ENCODE measurements at places on chromosomes 2 and 18.

DNA sequence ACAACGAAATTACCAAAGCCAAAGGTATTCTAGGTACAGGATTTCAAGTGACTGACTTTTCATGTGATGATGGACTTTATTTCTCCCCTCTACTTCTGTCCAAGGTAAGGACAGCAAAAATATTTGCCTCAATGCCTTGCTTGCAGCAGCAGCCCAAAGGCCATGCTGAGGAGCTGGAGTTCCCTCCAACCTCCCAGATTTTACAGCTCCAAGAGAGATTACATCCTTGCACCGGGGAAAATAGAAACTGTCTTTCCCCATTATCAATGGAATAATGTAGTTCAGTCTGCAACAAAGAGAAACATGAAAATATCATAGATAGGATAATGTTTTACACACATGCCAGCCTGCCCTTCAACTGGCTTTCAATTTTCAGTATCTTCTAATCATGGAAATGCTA lies 13.5 kb downstream of the HSPD1 start:
- DNase-seq = no peak

GRCh38 chr18:37476182-37476581 lies 89.4 kb downstream of the CELF4 start:
- DNase-seq = peak; percentile 6

DNA sequence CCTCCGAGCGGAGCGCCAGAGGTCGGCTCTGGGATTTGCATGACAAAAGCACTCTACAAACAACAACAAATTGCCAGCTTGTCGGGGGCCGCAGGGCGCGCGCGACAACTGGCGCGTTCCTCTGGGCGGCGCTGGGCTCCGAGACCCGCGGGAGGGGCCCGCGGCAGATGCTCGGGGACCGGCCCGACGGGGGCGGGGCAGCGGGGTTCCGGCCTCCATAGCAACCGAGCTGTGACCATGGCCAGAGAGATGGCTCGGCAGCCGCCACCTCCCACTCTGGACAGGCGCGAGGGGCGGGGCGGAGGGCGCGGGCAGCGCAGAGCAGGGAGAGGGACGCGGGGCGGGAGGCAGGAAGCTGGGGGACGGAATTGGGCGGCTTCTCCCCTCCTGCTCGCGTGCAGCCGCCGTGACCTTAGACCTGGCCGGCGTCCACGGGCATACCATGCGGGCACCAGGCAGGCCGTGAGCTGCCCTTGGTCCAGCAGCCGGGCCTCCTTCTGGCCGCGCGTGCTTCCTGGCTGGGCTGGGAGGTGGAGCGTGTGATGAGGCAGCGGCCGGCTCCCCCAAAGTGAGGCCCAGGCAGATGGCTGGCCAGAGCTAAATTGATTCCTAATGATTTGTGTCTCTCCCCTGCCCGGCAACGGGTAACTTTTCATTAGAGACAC lies 171.5 kb downstream of the CELF4 start:
- no peak for DNase-seq

GRCh38 chr2:177296040-177296439 lies 31.5 kb upstream of the NFE2L2 start:
- no peak for DNase-seq

GRCh38 chr2:176024083-176024482 lies 22.0 kb upstream of the LNPK start:
- no peak for DNase-seq

DNA sequence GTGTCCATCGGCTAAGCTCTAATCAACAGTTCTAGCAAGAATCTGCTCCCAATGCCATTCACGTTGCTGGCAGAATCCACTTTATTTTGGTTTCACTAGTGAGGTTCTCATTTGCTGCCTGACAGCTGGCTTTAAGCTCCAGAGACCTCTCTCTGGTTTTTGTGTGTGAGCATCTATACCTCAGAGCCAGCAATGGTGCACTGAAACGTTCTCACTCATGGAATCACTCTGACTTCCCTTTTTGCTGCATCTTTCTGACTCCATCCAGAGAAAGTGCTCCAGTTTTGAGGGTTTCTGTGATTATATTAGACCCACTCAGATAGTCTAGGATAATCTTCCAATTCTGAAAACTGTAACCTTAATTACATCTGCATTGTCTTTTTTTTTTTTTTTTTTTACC lies 596.6 kb downstream of the RNF144A start:
- no peak for DNase-seq

- DNase-seq = no peak
Measured at GRCh38 chr2:199092419-199092818, 365.3 kb downstream of the SATB2 start.

DNA sequence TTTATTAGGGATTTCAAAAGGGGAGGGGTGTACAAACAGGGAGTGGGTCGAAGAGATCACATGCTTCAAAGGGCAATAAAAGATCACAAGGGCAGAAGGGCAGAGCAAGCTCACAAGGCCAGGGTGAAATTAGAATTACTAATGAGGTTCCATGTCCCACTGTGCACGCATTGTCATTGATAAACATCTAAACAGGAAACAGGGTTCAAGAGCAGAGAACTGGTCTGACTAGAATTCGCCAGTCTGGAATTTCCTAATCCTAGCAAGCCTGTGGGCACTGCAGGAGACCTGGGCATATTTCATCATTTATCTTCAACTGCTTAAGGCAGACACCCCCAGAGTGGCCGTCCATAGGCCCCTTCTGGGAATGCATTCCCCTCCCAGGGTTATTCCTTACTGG lies 408.2 kb downstream of the ZNF804A start:
- no peak for DNase-seq
